ENCODE measurements at places on chromosomes 4 and X.

- DNase-seq: no peak
These were observed 491.6 kb upstream of the AADAT start for GRCh38 chr4:170581322-170581721.

GRCh38 chrX:53284684-53285447 is 3.5 kb upstream of the IQSEC2 start:
- peak; percentile 9 for DNase-seq

DNA sequence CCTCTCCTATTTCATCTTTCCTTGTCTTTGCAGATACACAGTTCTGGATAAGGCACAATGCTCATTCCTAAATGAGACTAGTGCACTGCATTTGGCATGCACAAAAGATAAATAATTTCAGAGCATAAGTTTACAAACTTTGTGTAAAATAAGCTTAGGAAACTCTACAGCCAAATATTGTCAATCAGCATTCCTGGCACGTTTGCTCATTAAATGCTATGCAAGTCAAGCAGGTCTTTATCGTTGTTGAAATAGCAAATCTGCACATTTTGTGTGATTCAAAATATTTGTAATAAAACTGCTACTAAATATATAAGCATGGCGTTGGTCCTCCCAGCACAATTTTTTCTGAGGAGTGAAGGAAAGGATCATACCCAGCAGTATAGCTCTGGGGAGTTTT is 322.1 kb upstream of the NOCT start:
- no peak for DNase-seq

- no peak for DNase-seq
These were observed 236.7 kb downstream of the ASMT start for GRCh38 chrX:1851527-1851926.

GRCh38 chrX:83984961-83985360 is 124.0 kb downstream of the CYLC1 start:
- DNase-seq: no peak

DNA sequence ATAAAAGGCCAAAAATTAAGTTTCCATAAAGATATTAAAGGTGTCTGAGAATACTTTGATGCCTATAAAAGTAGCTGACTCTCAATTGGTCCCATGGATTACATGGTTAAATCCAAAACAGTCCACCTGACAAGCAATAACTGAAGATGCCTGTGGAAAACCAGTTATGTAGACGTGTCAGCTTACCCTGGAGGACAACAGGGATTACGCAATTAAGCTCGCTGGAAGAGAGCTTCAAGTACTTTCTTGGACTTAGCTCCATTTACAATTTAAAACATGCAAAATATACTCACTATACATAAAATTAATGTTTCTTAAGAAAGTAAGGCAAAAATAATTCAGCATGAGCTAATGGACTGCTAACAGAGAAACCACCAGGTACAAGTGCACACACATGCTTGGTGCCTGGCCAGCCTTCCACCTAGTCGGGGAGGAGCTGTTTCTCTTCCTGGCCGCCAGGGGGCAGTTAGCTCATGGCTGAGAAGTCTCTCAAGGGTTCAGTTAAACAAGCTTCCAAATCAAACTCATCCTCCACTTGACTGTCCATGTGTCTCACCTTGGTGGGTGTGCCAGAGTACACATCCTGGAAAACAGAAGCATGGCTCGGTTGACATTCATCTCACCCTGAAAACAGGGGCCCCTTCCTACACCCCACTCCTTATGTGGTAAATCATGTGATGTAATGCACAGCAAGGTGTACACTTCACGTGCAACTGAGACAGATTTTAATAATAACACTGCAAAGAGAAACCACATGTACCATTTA is 9.2 kb upstream of the FAM53A start:
- DNase-seq: peak; percentile 74

GRCh38 chr4:135508006-135508714 is 1306.6 kb upstream of the PABPC4L start:
- DNase-seq: no peak

- no peak for DNase-seq
These were observed 60.7 kb downstream of the CASK start for GRCh38 chrX:41862562-41863184.

DNA sequence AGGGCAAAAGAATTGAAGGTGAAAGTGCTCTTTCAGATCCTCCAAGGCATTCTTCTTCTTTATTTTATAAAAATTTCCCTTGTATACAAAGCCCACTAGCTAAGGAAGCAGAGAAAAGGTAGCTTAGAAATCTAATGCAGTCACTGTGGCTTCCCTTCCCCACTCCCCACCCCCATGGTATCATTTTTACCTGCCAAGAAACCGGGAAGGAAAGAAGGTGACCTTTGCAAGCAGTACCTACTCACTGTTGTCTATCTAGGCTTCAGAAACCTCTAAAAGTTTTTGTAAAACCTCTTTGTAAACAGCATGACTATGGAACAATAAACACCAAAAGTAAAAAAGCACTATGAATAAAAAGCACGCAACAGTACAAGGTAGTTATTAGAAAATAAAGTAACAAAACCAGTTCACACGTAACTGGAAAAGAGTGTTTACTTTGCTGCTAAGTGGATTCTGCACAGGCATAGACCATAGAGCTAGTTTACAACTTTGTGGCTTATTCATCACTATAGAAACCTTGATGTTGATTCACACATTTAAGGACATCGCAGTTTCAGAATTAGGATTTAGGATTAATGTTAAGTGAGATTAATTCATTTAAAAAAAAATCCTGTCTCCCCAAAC is 109.6 kb upstream of the FTHL17 start:
- DNase-seq: no peak

Measured in T-helper 1 cell (primary cell).